T-cell (primary cell): ENCODE measurements at places on chromosomes 2 and 18.

- H3K27ac ChIP-seq = no peak overlapping the region
- H3K4me3 ChIP-seq = no peak overlapping the region
- H3K4me1 ChIP-seq = no peaks in the 10 kb centered on the region
- no peaks in the 10 kb centered on the region for H3K27me3 ChIP-seq
Observed at GRCh38 chr18:9547782-9548181, 66.6 kb downstream of the PPP4R1 start.

GRCh38 chr18:9020221-9020620, 82.3 kb upstream of the NDUFV2 start:
- peaks cover 11% of the 10 kb centered on the region for H3K4me1 ChIP-seq
- DNase-seq = no peak
- peaks cover 9% of the 10 kb centered on the region for H3K27me3 ChIP-seq
- no peak overlapping the region for H3K4me3 ChIP-seq
- H3K27ac ChIP-seq = no peak overlapping the region
- no peaks in the 10 kb centered on the region for H3K36me3 ChIP-seq

DNA sequence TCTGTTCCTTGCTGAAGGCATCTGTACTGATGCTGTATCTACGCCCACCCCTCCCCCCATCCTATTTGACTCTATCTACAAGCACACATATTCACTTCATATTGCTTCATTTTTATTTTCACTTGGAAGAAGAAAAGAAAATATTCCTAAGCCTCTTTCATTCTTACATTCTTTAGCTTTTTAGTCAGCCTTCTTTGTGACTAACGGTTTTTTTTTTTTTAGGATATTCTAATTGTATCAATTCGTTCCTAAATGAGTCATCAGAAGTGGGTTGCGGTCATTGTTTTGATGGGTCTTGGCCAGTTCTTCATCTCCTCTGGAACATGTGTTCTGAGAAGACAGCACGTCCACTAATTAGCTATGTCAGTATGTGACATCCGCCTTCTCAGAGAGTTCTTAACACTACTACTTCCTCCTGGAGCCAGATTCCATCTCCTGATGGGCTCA, 88.7 kb downstream of the MYO1B start:
- H3K36me3 ChIP-seq = no peaks in the 10 kb centered on the region
- no peak for DNase-seq
- no peaks in the 10 kb centered on the region for H3K4me1 ChIP-seq
- H3K27ac ChIP-seq = no peak overlapping the region
- no peak overlapping the region for H3K4me3 ChIP-seq

DNA sequence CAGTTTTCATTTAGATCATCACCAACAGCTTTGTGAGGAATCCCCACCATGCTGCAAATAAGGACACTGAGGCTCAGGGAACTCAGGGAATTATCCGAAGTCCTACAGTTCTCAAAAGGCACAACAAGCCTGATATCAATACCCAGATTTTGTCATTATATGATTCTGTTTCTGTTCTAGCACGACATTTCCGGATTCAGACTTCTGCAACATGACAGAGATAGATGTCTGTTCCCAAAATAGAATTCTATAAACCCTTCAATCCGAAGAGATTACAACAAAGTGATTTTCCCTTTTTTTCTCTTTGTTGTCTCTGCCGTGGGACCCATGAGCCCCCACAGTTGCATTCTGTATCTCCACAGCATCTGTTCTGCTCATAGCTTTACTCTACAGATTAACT, 72.0 kb downstream of the DOCK10 start:
- peaks cover 28% of the 10 kb centered on the region for H3K4me1 ChIP-seq
- DNase-seq = no peak
- H3K27ac ChIP-seq = no peak overlapping the region
- no peaks in the 10 kb centered on the region for H3K27me3 ChIP-seq

DNA sequence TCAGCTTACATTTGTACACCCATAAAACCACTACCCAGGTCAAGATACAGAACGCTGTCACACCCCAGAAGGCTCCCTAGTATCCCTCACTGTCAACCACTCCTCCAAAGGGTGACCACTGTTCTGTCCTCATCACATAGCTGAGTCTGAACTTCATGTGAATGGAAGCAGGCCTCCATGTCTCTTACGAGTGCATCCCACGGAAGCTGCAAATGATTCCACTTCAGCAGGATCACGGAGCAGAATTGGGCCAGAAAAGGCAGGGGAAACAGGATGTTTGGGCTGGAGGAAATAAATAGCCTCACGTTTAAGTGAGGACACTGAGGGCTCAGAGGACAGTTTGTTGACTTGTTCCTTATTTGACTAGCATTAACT, 38.4 kb downstream of the LBH start:
- H3K27me3 ChIP-seq = no peaks in the 10 kb centered on the region
- DNase-seq = no peak
- H3K27ac ChIP-seq = no peak overlapping the region
- H3K36me3 ChIP-seq = no peaks in the 10 kb centered on the region
- H3K4me1 ChIP-seq = peaks cover 29% of the 10 kb centered on the region
- no peak overlapping the region for H3K4me3 ChIP-seq

DNA sequence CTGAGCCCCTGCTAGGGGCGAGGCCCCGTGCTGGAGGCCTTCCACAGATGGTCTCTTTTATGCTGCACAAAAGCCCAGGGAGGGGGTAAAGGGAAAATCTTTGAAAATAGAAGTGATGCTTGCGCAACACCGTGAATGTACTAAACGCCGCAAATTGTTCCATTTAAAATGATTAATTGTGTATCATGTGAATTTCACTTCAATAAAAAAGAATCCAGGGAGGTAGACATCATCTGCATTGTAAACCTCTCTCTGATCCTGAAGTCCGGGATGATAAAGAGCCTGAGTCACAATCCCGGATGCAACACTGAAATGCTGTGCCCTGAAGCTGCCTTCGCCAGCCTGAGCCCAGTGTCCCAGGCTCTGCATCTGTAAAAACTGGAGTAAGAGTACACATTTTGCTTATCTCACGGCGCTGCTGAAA, 107.7 kb upstream of the PPP1CB start:
- no peaks in the 10 kb centered on the region for H3K36me3 ChIP-seq
- DNase-seq = no peak
- no peak overlapping the region for H3K27ac ChIP-seq
- no peak overlapping the region for H3K4me3 ChIP-seq
- H3K4me1 ChIP-seq = no peaks in the 10 kb centered on the region
